Stimulated activated CD4-positive, alpha-beta T cell treated with anti-CD3 and anti-CD28 coated beads, Interleukin-1b, Interleukin-23, amount 100 ng/mL, for 1 hour (primary cell): ENCODE measurements at places on chromosomes 2 and 18.

DNA sequence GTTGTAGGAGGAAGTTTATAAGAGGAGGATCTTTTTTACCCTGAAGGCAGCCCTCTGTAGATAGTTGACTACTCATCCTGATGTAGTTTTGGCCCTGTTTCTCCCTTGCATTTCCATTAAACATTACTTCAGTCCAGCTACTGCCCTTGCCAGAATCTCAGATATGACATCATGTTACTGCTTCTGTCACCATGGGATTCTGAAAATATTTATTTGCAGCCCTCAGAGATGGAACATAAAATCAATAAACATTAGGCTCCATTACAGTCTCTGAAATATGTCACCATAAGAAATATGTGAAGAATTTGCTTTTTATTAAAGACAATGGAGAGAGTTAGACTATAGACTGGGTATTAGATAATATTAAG is 68.7 kb upstream of the STK39 start:
- DNase-seq, result no peak

DNA sequence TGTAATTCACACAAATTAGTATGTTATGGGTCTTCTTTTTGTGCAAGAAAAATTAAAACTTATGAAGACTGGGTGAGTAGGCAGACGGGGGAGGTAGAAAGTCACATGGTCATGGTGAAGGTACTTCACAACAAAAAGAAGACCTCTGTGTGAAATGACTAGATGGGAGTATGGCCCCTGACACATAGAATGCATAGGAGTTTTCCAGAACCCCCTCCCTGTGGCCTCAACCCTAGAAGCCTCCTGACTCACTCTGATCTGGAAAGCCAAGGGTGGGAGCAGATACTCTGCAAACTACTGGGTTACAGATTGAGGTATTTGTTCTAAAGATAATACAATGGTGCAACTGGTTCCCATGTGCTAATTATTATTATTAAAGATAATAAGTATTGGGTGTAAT is 23.2 kb downstream of the SATB2 start:
- no peak for DNase-seq

DNA sequence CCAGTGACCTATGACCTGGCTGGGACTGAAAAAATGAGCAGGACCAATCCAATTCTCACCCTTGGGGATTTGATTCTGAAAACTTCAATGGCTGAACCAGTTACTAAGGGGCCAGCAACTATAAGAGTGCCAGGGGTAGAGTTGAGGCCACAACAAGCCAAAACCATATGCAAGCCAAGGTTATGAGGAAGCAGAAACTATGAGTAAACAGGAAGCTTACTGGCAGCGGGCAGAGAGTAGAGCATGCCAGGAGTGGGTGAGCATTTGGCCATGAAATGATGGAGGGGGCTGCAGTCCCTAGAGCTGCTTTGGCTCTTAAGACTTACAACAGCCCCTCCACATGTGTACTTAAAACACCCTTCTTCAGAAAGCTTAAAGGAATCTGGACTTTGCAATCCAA is 82.4 kb downstream of the RBMS1 start:
- no peak for DNase-seq

DNA sequence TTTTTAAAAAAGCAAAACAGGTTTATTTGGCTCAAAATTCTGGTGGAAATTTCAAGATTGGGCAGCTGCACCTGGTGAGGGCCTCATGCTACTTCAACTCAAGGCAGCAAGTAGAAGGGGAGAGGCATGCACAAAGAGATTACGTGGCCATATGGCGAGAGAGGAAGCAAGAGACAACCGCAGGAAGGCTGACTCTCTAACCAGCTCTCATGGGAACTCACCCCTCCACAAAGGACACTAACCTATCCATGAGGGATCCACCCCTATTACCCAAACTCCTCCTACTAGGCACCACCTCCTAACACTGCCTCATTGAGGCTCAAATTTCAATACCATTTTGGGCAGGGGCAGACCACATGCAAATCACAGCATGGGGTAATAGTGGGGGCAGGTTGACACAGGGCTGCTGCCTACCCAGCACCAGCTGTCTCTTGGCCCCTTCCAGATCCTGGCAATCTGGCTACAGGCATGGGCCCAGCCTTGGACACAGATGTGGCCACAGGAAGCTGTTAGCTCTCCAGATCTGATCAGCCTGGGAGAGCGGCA is 2.0 kb upstream of the CAPN10 start:
- DNase-seq, result no peak

DNA sequence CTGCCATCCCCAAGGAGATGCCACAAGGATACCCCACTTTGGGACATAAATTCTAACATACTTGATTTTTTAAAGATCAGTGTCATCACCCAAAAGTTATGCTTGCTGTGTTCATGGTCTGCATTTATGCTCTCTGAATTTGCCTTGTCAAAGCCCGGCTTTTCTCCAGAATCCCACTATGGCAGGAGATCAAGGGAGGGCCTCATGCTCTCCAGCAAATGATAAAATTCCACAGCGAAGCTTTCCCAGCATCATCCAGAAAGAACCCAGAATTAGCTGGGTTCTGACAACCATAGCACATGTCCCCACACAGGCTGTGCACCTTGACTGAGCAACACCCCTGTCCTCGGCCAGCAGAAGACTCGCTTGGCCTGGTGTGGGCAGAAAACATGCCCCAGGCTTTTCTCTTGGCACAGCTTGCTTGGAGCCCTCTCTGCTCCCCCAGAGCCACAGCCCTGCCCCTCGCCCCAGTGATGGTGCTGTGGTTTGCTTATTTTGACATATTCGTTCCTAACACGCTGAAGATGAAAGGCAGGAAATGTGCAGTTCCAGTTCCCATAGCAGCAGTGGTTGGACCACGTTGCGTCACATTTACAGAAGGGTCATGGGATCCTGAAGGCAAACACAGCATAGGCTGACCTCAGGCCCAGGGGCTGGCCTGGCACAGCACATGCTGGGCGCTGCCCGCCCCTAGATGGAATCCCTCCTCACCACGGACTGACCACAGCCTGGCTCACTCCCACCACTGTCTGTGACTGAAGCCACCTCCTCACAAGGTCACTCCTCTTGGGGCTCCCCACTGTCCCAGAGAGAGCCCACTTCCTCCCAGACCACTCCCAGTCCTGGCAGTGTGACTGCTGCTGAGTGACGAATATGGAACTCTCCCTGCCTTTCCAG is 14.1 kb upstream of the CHRNA1 start:
- no peak for DNase-seq

DNA sequence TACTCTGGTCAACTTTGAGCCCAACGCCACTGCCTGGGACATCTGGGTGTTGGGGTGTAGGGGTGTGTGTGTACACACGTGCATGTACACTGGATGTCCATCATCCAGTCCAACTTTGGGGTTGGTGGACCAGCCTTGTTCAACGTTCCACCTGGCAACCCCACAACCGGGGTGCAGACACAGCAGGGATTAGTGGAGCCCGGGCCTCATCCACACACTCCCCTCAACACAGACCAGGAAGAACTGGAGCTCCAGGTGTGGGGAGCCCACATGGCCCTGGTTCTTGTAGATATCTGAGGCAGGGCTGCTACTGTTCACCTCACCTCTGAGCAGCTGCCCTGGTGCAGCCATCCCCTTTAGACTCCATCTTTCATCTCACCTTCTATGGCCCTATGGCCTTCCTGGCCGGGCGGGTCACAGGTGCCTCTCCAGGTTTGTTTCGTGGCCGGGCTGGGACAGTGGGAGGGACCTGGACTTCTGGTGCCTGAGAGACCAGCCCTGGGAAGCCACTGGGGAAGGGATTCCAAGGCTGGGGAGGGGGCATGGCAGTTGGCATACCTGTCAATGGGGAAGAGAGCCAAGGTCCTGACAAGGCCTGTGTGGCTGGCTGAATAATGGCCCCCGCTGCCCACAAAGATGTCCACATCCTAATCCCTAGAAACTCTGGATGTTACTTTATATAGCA is 7.5 kb downstream of the NEU2 start:
- no peak for DNase-seq

GRCh38 chr18:8989017-8989416 is 113.5 kb upstream of the NDUFV2 start:
- DNase-seq, result no peak

DNA sequence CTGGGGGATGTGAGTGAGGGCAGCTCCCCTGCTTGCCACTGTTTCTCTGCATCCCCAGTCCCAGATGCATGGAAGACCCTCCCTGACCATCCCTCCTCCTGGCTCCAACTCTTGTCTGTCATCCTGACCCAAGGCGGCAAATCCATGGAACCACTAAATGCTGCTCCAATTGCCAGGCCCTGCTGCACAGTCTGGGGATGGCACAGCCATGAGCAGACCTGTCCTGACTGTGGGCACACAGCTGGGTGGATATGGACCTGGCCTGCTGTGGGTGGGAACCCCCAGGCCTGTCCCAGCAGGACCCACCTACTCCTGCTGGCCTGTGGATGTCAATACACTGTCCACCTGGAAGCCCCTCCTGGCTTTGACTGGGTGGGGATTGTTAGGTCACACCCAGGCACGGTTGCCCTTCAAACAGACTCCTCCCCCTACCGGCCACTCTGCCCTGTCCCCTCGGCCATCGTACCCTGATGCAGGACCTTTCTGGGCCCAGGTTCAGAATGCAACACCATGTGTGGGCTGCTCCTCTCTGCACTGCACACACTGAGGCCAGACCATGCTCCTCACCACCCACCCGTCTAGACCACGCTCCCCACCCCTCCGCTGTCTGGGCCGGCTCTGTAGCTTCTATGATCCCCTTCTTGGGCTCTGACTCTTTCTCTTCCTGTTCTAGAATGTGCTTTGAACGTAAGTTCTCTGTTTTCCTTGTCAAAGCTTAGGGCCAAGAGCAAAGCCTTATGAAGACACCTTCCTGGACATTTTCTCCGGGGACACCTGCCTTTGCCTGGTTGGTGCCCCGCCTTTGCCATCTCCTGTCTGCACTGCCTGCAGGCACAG is 57.9 kb downstream of the INPP5D start:
- DNase-seq, result no peak

GRCh38 chr2:196277002-196277401 is 105.6 kb upstream of the STK17B start:
- no peak for DNase-seq

DNA sequence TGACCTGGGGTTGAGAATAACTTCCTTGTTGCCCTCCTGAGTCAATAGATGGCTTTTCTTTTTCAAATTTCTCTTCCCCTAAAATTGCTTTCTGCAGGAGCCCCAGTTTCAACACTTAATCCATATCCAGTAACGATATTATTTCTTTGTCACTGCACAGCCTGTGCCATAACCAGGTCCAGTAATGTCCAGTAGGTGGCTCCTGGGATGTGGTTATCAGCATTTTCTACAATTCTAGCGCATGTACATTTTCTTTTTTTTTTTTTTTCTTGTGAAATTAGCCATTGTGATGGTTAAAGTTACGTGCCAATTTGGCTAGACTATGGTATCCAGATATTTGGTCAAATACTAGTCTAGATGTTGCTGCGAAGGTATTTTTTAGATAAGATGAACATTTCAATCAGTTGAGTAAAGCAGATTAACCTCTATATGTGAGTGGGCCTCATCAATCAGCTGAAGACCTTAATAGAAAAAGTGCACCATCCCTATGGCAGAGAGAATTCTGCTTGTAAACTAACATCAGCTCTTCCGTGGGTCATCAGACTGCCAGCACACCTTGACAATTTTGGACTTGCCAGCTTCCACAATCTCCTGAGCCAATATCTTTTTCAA is 72.9 kb upstream of the SCG2 start:
- no peak for DNase-seq

GRCh38 chr18:54852780-54853675 is 24.8 kb downstream of the RAB27B start:
- DNase-seq, result no peak

DNA sequence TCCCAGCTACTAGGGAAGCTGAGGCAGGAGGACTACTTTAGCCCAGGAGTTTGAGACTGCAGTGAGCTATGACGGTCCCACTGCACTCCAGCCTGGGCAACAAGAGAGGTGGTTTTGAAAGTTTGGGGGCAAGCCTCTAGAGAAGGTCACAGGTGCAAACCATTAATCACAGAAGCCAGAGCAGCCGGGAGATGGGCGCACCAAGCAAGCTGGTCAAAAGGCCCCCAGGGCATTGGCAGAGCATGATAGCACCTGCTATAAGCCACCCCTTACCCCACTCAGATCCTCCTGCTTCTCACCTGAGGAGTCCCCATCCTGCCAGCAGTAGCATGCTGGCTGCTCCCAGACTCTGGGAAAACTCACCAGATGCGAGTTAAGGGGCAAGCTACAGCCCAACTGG is 116.1 kb upstream of the RAB12 start:
- DNase-seq, result no peak

- DNase-seq, result no peak
Observed at GRCh38 chr18:22199005-22199404, 29.6 kb downstream of the GATA6 start.

GRCh38 chr18:49858309-49859020 is 45.1 kb upstream of the ACAA2 start:
- peak; percentile 36 for DNase-seq

- DNase-seq, result no peak
Observed at GRCh38 chr2:196213252-196213980, 42.0 kb upstream of the STK17B start.

DNA sequence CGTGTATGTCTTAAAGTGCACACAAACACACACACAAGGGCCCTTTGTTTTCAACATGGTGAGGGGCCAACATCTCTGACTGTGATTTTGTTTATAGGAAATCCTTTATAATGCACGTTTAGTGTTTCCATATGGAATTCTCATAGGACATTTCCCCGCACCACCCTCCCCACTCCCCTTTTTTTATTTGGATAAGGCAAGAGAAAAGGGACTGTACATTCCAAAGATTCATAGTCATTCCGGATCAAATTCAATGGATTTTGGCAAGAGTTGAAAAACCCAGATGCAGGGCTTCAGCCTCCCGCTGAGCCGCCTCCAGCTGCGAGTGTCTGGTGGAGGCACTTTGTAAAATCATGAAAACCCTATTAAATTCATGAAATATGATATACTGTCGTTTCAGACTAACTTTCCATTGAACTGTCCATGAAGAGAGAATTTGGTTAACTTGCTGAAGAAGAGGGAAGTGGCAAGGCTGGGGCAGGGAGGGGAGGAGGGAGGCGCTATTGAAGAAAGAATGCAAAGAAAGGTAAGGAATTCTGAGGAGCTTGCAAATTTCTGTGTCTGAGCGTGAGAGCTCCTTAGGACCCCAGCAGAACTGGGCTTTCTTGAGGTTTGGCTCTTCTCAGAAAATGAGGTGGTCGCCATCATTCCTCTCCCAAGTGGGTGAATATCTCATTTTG is 25.8 kb upstream of the SLC14A2 start:
- DNase-seq, result no peak

DNA sequence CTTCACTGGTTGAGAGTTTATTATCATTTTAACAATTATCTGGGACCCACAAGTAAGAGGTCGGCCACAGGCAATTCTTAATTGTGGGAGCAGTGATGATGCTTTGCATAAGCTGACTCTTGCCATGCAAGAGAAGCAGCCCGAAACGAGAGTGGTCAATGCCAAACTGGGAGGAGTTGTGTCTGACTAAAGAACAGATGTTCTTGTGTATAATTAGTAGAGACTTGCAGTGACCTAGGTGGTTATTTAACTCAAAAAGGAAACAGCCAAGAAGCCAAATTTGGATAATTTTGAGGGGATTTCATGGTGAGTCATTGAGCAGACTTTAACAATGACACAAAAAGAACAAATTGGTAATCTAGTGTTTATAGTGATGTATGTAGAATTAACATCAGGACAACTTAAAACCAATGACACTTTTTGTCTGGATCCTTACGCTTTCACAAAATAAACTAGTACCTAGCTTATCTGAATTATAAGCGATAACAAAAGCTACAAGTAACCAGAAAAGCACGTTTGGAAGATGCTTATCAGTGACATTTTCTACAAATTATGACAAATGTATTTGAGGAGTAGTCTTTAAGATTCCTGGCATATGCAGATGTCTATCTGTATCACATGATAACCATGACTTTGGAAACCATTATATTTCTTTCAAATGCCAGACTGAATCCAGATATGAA is 184.7 kb upstream of the DLGAP1 start:
- DNase-seq, result no peak

- no peak for DNase-seq
Observed at GRCh38 chr2:29917781-29918180, 3.6 kb downstream of the ALK start.
